ENCODE measurements at places on chromosomes 1 and 21.
A peak's percentile ranks its signal among the peaks of the same experiment; 100 is the strongest.

DNA sequence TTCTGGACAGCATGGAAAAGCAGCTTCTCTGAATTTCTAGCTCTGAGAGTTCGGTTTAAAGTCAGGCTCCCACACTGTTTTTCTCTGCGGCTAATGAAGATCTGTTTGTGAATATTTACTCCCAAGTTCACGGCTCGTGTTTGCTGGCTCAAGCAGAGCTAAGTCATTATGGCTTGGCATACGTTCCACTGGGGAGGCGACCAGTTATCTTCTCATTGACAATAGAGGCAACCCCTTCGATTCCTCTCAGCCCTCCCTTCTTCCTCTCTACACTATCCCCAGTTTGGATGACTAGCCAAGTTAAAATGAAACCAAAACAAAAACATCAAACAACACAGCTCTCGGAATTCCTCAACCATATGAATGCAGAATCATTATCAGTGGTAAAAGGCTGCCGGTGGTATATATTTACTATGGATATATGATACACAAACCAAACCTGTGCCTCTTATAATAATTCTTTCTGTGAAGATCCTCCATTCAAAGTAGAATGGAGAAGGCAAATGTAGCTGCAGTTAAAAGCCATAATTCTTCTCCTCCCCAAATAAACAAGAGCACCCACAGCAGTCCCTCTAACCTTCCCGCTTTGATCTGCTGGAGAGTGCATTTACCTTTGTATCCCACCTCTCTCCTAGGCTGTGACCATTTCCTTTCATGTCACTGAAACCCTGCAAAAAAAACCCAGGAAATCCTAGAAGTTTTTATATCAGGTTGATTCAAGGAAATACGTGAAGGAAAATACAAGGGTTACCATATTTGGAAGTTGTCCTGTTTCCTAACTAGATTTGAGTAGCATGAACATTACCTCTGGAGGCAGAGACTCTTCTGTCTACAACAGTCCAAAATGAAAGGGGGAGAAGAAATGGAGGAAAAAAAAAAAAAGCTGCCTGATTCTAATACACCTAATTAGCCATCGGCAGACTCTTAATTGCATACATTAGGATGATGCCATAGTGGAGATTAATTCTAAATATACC is 108.3 kb upstream of the USH2A start:
- peak; percentile 43 for DNase-seq

GRCh38 chr1:43172527-43172972 is 420 bp downstream of the CFAP57 start:
- peak; percentile 89 for DNase-seq

- DNase-seq: no peak
Measured at GRCh38 chr1:232385221-232385620, 244.7 kb downstream of the SIPA1L2 start.

- no peak for DNase-seq
Measured at GRCh38 chr1:18384471-18384870, 96.3 kb upstream of the KLHDC7A start.

DNA sequence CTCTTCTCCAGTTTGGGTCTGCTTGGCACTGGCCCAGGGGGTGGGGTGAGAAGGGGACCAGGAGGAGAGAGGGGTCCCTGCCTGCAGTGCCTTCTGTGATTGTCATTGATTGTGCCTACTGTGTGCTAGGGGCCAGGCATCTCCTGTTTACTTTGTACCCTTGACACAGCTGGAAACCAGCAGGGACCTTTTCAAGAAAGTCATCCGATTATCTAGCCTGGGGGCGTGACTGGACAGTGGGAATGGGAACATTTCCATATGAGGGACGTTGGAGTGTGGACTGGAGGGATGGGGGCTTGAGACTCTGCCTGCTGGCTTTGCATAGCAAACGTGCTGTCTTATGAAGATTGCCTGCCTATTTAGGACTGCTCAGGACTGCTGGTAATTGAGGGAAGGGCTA is 19.8 kb upstream of the DMBX1 start:
- no peak for DNase-seq

DNA sequence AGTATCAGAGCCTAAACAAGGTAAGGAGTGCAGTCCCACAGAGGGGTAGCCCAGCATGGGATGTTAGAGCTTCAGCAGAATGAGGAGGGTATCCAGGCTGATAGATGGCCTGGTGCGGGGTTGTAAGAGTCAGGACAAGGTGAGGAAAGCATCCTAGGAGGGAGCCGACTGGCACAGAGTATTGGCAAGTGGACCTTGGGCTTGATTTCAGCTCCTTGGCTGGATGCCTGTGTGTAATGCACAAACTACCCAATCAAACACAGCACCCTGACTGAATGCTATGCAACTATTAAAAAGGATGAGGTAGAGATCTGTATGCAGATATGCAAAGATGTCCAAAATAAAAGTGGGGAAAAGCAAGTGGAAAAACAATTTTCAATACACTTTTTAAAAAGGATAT is 18.0 kb downstream of the DENND2C start:
- no peak for DNase-seq

DNA sequence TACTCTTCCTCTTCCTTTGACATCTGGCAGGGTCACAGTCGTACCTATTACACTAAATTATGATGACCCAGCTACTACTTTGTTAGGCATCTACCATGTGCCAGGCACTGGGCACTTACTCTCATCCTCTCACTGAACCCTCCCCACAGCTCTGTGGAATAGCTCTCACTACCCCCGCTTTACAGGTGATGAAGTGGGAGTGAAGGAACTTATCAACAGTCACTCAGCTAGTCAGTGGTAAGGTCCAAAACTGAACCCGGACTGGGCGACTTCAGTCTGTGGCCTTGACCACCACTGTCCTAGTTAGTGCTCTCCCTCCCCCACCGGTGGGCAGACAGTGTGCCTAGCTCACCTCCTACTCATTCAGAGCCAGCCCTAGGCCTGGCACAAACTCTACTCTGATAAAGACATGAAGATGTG is 12.3 kb downstream of the ADGRB2 start:
- no peak for DNase-seq

DNA sequence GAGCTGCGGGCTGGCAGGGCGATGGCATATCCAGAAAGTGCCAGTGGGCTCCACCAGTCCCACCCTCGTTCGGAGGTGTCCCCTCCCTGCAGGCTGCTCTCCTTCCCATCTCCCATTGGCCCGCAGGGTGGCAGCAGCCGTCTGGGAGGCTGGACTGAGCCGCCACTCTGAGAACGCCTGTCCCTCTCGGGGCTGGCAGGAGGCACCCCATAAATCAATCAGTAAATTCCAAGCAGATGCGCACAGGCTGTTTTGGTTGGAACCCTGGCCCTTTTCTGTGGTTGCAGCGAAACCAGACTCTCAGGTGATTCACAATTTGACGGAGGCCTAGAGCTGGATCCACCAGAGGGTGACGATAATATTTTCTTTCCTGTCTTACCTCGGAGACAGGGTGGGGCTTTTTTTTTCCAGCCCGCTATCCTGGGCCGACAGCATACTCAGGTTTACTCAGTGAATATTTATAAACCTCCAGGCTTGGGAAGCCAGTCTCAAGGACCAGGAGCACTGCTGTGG is 99.7 kb downstream of the GLIS1 start:
- no peak for DNase-seq

GRCh38 chr1:246617768-246618167 is 51.5 kb downstream of the CNST start:
- DNase-seq: no peak

DNA sequence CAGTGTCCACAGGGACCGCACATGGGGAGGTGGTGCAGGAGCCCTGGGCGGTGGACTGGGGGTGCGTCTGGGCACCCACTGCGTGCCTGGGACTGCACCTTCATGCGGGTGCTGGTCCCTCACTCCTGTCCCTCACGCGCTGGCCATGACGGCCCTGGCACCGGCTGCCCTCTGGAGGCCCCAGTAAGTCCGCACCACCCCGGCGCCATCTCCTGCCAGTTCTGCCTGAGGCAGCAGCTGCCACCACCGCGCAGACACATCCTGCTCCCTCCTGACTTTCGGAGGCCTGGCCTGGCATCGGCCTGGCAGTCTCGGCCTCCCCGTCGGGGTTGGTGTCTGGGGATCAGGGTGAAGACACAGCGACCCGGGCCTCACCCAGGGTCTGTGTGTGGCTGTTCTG is 64.8 kb downstream of the MORN1 start:
- DNase-seq: no peak

DNA sequence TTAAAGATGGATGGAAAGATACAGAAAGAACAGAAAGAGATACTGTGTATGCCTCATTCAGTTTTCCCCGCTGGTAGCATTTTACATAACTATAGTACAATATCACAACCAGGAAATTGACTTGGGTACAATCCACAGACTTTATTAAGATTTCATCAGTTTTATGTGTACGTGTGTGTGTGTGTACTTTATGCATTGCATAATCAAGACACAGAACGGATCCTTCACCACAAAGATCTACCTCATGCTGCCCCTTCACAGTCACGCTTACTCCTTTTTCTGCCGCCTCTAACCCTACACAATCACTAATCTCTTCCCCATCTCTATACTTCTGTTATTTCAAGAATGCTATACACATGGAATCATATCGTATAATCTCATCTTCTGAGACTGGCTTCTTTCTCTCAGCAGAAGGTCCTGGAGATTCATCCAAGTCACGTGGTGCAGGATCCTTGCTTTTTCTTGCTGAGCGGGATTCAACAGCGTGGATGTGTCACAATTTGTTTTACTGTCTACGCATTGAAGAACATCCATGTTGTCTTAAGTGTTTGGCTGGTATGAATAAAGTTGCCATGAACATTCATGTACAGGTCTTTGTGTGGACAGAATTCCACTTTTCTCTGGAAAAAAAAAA is 76.7 kb downstream of the SLC35F3 start:
- DNase-seq: no peak

GRCh38 chr1:223248001-223248769 is 105.1 kb upstream of the TLR5 start:
- DNase-seq: no peak

DNA sequence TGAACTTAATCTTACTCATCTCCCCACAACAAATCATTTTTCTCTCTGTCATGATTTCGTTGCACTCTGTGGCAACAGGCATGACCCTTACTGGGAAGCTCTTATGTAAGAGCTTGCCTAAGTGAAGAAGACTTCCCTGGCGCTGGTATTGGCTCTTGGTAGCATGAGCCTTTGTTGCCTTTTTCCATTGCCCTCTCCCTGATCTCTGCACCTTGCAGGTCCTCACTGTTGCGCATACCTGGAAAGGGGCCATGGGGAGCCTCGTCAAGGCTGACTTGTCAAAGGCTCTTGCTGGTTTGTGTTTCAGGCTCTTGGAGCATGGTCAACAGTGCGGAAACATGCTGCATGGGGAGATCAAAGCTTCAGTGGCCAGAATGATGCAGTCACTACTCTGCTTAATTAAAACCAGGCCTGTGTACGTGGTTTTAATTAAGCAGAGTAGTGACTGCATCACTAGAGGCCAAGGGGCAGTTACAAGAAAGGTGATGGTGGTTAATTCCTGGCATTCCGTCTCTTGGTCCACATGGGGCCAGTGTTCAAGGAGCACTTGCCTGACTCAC is 141.3 kb downstream of the SPATA46 start:
- DNase-seq: no peak

DNA sequence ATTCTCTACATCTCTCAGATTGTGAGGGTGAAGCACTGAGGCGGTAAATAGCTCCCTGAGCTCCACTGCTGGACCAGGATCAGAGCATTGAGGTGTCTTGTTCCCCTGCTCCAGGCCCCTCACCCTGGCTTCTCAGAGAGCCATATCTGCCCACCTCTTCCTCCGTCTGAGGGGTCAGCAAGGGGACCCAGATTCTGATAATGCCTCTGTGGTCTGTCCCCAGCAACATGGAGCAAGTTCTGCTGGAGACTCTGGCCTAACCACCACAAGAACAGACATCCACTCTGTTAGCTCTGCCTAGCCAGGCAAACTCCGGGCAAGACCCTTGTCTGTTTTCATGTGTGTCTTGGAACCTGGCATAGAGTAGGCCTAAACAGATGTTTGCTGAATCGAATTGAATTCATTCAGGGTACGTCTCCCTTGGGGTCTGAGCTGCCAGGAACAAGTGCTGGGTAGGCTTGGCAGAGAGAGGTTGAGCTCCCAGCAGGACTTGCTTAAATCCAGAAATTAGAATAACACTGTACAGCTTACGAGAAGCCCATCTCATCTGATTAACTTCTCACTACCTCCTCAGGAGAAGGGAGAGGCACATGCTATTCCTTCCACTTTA is 2.3 kb downstream of the TRAF5 start:
- no peak for DNase-seq

DNA sequence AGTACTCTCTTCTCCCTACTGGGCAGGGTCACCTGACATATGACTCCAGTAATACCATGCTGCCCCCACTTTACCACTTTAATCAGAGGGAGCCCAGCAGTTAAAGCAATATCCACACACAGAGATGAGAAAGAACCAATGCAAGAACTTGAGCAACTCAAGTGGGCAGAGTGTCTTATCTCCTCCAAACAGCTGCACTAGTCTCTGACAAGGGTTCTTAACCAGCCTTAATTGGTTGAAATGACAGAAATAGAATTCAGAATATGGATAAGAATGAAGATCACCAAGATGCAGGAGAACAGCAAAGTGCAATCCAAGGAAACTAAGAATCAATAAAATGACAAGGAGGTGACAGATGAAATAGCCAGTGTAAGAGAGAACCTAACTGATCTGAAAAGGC is 91.0 kb downstream of the KCNT2 start:
- no peak for DNase-seq
